ENCODE measurements at places on chromosomes 11 and 22.

GRCh38 chr22:20978419-20978818, 3.7 kb upstream of the LZTR1 start:
- no peak for DNase-seq

DNA sequence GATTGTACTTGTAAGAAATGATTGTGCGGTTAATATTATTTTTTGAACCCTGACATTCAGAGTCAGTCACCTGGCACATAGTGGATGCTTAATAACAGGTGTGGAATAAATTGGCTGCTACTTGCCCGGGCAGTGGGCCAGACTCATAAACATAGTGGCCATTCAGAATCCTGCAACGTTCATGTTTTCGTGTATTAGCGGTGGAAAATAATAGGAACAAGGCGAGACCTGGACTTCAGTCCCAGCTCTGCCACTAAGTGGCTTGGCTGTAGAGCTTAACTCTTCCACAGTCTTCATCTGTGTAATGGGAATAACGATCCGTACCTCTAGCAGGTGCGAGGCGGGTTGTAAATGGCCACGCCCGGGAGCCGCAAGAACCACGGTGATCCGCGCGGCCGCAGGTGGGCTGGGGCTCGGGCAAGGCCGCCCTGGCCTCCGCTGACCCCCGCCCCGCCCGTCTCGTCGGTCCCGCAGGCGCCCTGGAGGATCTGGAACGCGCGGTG, 761 bp upstream of the TMEM25 start:
- no peak for DNase-seq

DNA sequence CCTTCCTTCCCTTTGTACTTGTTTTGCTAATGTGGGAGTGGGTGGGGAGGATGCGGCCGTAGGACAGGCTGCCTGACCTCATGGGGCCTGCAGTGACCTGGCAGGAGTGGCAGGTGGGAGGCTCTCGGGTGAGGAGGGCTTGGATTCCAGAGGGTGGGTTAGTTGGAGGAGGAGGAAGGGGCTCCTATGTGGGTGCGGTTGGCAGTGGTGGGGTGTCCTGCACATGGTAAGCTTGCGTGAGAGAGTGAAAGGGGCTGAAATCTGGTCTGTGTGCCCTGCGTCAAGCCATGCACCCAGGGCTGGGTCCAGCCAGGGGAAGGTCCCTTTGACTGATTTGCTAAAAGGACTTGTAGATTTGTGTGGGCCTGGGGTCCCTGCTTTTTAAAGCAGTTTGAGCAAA, 90.7 kb upstream of the OR4B1 start:
- DNase-seq = no peak

GRCh38 chr22:37457093-37457893, 28.9 kb downstream of the MFNG start:
- peak; percentile 63 for DNase-seq

- DNase-seq = no peak
Measured at GRCh38 chr22:44928711-44929358, 81.0 kb downstream of the PHF21B start.

GRCh38 chr11:111095327-111095726, 150.2 kb upstream of the POU2AF2 start:
- no peak for DNase-seq

DNA sequence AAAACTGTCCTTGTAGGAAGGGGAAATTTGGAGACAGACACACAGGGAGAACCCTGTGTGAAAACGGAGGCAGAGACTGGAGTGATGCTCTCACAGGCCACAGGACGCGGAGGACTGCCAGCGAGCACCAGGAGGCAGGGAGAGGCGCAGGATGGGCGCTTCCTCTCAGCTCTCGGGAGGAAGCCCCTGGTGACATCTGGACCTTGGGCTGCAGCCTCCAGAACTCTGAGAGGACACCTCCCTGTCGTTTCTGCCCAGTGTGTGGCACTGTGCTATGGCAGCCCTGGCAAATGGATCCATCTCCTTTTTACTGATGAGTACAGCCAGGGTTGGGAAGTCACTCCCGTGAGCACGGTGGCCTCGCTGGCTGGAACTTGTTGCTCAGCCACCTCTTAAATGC, 73.9 kb downstream of the LRRC32 start:
- DNase-seq = no peak

DNA sequence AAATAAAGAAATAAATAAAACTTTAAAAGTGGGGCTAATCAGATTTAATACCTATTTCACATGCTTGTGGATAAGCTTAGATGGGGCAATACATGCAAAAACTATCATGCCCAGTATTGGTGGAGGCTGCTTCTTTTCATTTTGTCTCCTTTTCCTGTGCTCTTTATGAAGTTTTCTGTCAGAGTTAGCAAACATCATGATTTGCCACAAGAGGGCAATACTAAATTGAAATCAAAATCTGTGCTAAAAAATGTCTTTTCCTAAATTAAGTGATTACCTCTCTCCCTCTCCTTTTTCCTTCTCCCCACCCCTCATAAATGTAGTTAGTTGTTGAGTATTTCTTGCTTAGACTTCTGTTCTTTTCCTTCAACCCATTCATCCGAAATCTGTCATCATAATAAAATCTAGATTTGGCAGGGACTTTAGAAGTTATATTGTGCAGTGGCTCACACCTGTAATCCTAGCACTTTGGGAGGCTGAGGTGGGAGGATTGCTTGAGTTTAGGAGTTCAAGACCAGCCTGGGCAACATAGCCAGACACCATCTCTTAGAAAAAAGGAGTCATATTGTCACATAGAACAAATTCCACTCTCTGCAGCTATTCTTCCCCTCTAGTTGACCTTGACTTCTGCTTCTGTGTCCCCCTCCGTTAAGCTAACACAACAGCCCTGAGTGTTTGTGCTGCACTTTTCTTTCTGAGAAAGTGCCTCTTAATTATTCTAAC, 4.7 kb upstream of the ARHGAP42 start:
- DNase-seq = no peak

GRCh38 chr22:22030493-22031182, 48.1 kb upstream of the TOP3B start:
- no peak for DNase-seq

- no peak for DNase-seq
Measured at GRCh38 chr11:35293035-35293434, 126.3 kb downstream of the SLC1A2 start.

DNA sequence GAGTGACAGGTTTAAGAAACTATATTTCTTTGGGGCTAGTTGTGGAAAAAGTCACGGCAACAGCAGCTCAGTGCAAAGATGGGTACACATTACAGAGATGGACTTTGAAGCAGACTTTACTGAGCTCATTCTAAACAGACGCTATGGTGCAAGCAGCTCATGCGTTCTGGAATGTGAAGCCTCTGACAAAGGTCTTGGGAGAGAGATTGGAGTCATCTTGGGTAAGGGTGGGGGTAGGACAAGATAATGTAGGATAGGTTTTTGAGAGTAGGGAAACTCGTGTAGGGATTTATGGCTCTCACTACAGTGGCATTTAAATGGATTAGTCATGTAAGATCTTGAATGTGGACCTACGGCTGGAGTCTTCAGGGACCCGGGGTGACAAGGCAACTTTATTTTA, 36.2 kb upstream of the CLMP start:
- DNase-seq = no peak

Measured in hematopoietic multipotent progenitor cell treated with erythropoietin and hydrocortisone succinate and interleukin-3 and kit ligand, for 17 days (in vitro differentiated cells).